ENCODE measurements at places on chromosomes 2 and 18.

GRCh38 chr18:39958876-39959275 is 1996.2 kb upstream of the PIK3C3 start:
- no peak for DNase-seq

DNA sequence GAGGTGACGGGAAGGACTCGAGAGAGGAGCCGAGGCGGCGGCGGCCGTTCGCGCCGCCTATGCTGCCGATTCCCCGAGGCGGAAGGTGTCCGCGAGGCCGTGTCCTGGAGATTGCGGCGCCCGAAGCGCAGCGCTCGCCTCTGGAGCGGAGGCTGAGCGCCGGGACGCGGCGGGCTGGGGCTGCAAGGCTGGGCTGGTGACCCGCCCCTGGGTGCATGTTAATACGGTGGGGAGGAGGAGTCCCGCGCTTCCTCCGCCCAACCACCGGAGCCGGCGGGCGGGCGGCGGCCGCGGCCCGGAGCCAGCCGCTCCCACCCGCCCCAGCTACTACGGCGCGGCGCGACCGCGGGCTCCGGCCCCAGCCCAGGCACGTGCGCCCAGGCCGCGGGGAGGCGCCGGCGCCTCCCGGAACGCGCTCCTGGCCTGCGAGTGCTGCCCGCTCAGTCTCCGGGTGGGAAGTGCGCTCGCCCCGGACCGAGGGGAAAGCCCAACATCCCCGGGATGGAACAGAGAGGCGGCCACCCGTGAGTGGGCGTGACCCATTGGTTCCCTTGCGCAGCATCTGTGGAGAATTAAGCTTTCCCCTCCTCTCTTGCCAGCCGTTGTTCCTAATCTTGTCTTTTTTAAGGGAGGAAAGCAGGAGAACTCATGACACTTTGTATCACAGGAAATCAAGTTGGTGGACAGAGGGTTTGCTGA is at the start of gene DLGAP1:
Gene DLGAP1, minus strand, starts transcription at position 195 of the 699 bp plus-strand sequence.
- no peak for DNase-seq

DNA sequence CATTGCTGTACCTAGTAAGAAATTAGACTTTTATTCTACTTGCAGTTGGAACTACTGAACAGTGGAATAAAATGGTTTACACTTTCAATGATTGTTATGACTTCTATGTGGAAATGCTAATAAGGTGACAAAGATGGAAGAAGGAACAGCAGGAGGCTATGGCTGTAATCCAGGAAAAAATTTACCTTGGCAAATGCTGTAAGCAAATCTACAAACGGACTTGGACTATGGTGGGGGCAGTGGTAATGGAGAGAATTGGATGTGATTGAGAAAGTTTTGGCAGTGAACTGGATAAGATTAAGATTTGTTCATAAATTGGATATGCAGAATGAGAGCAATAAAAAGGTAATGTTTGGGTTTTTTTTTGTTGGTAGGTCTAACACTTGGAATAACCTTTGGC is 111.0 kb upstream of the ERBB4 start:
- DNase-seq: no peak

DNA sequence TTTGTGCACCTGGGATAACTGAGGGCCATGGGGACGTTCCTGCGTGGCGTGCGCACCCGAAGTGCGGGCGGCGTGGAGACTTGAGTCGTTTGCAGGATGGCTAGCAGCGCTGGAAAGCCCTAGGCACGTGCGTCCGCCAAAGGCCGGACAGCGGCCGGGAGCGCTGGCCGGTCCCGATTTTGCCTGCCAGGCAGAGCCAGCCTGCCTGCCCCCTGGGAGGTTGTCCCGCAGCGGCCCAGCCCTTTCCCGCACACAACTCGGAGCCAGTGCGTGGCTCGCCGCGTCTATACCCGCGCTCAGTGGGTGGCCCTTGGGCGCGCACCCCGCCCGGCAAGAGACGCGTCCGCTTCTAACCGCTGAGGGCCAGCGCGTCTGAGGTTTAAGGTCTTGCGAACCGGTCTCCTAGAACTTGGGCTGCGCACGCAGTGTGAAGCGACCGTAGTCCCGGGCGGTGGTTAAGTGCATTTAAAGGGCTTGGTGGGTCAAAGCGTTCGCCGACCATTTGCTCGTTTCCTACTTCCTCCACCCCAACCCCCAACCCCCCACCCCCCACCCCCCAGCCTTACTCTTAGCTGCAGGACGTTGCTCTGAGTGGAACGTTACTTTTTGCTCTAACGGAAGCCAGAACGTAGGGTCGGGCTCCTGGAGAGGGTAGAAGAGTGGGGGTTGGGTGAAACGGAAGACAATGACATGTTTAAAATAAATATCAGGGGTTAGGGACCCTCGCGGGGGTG is 627 bp downstream of the CDCA7 start:
- DNase-seq: no peak

DNA sequence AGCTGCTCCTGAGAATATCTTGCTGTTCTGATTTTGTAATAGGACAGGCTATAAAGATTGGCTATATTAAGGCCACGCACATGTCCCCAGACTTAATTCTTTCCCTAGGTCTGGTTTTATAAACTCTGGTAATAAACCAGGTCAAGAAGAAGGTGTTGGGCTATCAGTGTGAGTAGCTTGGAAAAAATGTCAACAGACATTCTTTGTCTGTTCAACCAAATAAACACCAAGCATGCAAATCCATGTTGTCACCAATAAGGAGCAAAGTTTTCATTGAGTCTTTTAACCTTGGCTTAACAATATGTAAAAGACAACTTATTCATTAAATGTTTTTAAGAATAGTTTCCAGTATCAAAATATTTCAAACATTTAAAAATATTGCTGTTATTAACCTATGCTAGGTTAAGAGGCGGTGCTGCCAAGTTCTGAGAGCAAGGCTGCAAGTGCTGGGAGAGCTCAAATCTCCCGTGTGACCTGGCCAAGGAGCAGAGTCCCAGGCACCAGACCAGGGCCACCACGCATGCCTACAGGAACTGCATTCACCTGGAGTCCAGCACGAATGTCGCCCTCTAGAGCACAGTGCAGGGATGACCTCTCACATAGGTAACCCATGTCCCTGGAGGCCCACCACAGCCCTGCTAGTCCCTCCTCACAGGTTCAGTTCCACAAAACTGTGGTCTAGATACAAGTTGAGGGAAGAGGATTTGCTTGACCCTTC is 120.5 kb upstream of the POU3F3 start:
- no peak for DNase-seq
